ENCODE measurements at places on chromosomes 2 and 18.

GRCh38 chr2:196959734-196960338 is 33.3 kb upstream of the PGAP1 start:
- no peak for DNase-seq

DNA sequence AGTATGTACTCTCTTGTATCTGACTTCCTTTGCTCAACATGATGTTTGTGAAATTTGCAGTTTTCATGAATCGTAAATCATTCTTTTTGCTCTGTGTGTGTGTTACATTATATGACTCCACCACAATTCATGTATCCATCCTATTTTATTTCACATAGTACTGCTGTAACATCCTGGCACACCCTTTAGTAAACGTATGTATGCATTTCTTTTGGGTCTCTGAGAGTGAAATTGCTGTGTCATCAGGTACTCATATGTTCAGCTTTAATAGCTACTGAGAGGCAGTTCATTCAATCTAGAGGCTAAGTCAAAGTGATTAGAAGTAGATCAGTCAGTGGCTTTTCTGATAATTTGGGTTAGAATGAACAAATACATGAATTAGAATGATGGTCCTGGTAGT is 118.8 kb downstream of the ESCO1 start:
- DNase-seq, result no peak

GRCh38 chr2:118103951-118104940 is 16.0 kb downstream of the INSIG2 start:
- DNase-seq, result no peak

DNA sequence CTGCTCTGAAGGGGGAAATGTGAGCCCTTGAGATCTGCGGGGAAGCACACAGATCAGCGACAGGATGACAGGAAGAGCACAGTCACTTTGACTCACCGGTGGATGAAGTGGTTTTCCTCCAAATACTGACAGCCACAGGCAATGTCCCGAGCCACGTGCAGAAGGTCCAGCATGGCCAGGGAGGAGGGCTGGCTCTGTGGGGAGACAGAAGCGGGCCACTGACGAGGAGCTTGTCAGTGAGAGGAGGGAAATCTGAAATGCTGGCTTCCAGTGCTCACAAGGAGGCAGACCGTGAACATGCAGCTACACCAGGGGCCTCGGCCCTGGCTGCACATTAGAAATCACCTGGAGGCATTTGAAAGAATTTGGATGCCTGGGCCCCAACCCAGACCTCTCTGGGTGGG is 98.7 kb downstream of the CLIP4 start:
- DNase-seq, result no peak

DNA sequence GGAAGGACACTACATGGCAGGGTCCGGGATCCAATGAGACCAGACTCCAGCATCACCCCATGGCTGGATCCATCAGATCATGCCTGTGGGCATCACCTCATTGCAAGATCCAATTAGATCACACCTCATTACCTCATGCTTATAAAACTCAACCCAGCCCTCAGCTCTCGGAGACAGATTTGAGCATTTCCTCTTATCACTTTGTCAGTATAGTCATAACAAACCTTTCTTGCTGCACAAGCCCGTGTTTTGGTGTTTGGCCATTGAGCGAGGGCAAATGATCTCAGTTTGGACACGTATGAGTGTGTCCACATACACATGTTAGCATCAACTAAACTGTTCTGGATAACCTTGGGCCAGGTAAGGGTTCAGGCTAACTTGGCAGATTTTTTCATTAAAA is 58.8 kb downstream of the CCDC195 start:
- no peak for DNase-seq

GRCh38 chr2:209501579-209501978 is 77.7 kb downstream of the MAP2 start:
- no peak for DNase-seq

DNA sequence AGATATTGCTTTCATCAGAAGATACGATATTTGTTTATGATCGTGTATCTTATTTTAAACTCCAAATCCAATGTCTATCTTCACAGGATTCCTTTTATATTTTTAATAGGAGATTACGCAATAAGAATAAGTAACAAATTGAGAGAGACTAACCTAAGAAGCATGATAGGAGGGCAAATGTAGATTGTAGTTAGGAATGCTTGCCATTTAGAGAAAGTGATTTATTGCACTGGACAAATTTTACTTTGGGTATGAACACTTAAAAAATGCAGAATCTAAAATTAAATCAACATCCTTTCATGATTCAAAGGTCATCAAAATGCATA is 563.4 kb upstream of the POU3F3 start:
- no peak for DNase-seq

DNA sequence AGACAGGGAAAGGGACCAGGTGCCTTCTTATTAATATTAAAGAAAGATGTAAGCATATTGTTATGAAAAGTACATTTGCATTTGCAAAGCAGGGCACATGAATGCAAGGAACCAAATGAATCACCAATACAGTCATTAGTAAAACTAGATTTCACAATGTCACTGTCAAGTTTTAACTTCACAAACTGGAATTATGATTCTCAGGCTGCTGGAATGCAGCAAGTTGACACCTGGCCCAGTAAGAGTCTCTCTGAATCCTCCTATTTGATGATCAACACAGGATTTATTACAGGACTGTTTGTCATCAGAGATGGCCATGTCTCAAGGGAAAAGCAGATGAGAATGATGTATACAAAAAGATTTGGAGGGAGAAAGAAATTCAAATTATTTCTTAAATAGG is 72.9 kb upstream of the STK39 start:
- DNase-seq, result no peak

GRCh38 chr18:70046207-70046606 is 98.5 kb upstream of the CD226 start:
- DNase-seq, result no peak

DNA sequence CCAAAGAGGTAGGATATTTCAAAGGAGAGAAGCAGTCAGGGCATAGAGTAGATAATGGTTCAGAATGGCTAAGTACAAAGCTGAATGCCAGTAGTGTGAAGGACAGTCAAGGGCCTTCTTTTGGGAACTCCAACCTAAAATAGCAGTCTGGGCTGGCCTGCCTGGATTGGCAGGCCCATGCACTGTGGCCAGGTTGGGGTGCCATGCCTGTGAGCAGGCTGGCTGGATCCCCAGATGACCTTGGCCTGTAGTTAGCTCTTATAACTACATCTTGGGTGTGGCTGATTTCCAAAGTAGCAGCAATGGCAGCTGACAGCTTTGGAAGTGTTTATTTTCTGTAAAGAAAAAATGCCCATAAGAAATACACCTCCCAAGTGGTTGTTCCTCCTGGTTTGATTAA is 51.5 kb upstream of the ITGB6 start:
- no peak for DNase-seq

- DNase-seq, result no peak
These were observed 229.3 kb upstream of the PXDN start for GRCh38 chr2:1973636-1974035.

DNA sequence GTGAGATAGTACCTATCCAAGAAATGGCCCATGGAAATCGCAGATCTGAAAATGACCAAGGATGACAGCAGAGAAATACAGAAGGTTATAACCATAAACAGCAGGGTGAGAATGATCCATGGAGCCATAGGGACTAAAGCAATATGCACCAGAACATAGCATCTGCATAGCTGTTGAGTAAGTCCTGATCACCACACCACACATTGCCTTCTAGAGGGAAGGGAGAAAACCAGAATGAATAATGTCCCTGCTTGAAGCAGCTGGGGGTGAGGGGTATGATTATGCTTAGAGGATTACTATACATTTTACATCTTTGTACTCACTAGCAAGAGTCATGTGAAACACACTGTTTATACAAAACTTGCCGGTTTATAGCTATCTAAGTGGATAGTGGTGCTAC is 350.4 kb downstream of the MBD2 start:
- no peak for DNase-seq

DNA sequence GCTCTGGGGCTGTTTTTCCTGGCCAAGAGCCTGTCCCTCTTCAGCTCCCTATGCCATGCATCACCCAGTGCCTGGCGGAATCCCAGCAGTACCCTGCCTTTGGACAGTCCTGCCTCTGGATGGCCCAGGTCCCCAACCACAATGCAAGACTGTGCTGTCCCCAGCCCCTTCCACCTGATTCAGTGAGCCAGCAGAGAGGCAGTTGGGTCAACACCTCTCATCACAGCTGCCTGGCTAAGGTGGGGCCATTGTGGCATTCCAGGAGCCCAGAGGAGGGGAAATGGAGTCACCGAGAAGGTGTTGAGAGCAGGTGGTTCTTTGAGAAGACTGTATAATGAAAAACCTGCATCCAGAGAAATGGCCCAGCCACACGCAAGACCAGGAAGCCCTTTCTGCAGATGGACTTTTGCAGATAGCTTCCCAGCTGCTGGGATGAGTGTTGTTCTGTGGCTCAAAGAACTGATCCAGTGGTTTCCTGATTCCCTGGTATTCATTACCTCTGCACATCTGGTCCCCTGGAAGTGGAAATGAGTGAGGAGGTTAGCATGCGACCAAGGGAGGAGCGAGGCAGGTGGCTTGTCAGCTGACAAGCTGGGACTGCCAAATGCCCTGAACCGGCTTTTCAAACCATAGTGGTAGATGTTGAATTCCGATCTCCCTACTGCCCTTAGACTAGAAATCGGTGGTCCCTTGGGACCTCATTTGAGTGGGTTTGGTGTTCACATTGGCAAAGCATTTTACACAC is 1.7 kb upstream of the ASPRV1 start:
- DNase-seq, result no peak

- no peak for DNase-seq
These were observed 8.8 kb upstream of the SIX2 start for GRCh38 chr2:45018023-45018422.

DNA sequence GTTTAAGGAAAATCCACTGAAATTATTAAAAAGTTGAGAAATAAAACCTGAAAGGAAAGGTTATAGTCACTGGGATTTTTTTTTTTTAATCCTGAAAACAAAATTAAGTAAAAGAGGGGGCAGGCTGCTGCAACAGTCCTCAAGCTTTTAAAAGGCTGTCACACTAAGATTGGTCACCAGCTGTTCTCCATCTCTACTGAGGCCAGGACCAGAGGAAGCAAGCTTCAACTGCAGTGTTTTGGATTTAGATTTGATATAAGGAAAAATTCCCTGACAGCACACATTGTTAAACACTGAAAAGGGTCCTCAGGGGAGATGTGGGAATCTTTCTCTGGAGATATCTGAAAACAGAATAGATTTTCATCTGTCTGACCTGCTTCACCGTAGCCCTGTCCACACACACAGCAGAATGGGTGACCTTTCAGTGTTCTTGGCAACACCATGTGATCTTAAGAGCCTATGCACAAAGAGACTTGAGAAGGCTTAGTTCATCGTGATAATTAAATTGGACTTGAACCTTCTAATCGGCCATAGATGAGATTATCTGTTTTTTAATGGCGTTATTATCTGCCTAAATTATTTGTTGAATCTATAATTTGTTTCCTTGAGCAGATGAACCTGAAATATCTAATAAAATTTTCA is 132.0 kb upstream of the BOD1L2 start:
- DNase-seq, result no peak

GRCh38 chr2:180004731-180005130 is 2.4 kb downstream of the CWC22 start:
- no peak for DNase-seq

- no peak for DNase-seq
These were observed 68.8 kb downstream of the CLHC1 start for GRCh38 chr2:55163274-55163721.

DNA sequence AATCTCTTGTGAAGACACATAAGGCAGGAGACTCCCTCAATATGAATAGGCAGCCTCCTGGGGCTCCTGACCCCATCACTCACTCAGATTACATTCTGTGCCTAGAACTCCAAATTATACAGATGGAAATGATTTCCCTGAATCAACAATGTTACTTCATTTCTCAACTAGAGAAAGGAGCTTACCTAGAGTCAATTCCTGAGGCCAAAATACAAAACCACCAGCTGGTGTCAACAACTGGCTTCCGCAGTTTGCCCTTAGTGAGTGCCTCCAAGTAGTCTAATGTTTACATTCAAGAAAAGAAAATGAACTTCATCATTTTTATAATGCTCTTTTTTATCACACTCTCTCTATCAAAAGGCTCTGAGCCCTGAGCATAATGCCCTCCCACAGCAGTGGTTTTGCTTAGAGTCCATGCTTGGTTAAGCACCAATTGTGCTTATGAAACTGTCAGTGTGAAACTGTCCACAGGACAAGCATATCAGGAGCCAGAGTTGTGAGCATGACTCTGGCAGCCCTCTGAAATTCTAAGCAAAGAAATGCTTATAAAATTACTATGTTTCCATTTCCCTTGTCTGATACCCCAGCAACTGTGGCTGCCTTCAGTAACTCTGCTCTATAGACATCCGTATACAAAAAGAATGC is 305.7 kb upstream of the PKDCC start:
- DNase-seq, result no peak

- no peak for DNase-seq
These were observed 705 bp downstream of the YES1 start for GRCh38 chr18:811182-811891.

- no peak for DNase-seq
These were observed 76.4 kb upstream of the BCL11A start for GRCh38 chr2:60629801-60630385.

- no peak for DNase-seq
These were observed 9.5 kb downstream of the COPS7B start for GRCh38 chr2:231795525-231796327.

GRCh38 chr2:223959688-223960087 is 2.4 kb downstream of the MRPL44 start:
- no peak for DNase-seq

DNA sequence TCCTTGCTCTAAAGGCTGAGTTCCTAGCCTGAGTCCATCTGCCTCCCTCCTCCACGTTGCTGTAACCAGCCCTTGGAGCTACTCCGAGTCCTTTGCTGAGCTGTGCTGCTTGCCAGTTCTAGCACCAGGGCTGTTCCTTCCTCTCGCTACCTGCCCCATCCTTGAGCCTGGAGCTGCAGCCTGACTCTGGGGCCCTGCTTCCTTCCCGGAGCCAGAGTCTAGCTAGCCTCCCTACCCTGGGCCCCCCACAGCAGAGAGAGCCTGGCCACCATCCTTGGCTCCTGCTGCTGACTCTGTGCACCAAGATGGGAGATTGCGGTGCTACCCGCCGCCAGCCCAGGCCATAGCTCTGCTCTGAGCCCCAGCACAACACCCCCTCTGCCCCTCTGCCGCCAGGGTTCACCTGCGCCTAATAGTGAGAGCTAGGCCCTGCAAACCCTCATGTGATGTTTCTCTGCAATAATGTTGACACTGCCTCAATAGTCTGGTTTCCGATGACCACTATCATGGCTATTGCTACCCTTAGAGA is 135.9 kb upstream of the ASB18 start:
- no peak for DNase-seq

DNA sequence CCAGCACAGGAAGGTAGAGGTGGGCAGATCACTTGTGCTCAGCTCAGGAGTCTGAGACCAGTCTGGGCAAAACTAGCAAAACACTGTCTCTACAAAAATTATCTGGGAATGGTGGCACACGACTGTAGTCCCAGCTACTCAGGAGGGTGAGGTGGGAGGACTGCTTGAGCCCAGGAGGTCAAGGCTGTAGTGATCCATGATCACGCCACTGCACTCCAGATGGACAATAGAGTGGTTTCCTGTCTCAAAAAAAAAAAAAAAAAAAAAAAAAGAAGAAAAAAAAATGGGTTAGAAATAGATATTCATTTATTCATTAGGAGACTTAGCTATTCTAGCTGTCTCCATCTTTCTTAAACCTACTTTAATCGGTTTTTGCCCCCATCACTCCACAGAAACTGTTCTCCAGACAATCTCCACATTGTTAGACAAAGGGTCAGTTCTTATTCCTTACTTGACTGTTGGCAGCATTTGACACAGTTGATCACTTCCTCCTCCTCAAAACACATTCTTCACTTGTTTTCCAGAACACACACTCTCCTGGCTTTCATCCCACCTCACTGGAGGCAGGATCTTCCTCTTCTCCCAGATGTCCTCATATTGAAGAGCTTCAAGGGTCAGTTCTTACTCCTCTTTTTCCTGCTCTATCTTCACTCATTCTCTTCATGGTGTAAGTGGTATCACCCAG is 103.1 kb downstream of the DTNB start:
- DNase-seq, result no peak
